Hematopoietic multipotent progenitor cell treated with erythropoietin and hydrocortisone succinate and interleukin-3 and kit ligand, for 15 days (in vitro differentiated cells): ENCODE measurements at places on chromosomes 6 and 20.

GRCh38 chr6:129519750-129520149 is 190.2 kb downstream of the ARHGAP18 start:
- DNase-seq = no peak

DNA sequence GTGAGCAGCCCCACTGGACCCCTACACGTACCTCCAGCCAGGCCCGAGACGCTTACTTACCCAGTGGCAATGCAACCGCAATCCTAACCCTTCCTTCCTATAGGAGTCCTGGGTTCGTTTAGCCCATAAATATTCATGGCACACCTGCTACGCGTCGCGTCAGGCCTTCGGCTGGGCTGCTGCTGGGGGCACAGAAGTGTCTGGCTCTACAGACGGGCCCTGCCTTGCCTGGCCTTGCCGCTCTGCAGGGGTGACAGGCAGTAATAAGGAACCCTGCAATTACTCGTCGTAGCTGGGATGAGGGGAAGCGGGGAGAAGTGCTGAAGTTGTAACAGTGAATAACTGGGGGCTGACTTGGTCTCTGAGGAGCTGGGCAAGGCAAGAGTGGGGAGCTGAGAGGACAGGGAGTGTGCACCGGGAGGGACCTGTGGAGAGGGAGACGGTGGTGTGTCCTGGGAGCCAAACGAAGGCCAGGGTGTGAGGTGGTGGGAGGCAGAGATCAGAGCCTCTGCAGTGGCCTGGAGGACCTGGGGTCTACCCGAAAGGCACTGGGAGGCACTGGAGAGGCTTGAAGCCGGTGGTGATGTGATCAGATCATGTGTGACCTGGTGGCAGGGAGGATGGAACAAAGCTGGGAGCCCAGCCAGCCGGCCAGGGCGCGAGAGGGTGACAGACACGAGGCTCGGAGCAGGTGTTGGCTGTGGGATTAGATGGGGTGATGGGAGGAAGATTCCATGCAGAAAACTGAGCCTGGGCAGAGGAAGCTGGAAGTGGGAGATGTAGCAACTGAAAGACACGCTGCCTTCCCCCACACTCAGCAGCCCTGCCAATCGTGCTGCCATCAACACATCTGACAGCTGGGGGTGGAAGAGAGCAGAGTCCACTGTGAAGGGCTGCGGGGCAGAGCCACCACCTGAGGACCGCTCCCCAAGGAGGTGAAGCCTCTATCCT is 36.4 kb downstream of the PSMG4 start:
- no peak for DNase-seq

GRCh38 chr6:107405002-107405401 is 54.4 kb downstream of the PDSS2 start:
- DNase-seq = no peak

- DNase-seq = no peak
Observed at GRCh38 chr6:111683749-111684267, 78.1 kb upstream of the TRAF3IP2 start.

- DNase-seq = no peak
Observed at GRCh38 chr6:92047860-92048259, 1371.5 kb downstream of the EPHA7 start.

GRCh38 chr20:41181567-41181966 is 44.2 kb downstream of the PLCG1 start:
- DNase-seq = no peak

DNA sequence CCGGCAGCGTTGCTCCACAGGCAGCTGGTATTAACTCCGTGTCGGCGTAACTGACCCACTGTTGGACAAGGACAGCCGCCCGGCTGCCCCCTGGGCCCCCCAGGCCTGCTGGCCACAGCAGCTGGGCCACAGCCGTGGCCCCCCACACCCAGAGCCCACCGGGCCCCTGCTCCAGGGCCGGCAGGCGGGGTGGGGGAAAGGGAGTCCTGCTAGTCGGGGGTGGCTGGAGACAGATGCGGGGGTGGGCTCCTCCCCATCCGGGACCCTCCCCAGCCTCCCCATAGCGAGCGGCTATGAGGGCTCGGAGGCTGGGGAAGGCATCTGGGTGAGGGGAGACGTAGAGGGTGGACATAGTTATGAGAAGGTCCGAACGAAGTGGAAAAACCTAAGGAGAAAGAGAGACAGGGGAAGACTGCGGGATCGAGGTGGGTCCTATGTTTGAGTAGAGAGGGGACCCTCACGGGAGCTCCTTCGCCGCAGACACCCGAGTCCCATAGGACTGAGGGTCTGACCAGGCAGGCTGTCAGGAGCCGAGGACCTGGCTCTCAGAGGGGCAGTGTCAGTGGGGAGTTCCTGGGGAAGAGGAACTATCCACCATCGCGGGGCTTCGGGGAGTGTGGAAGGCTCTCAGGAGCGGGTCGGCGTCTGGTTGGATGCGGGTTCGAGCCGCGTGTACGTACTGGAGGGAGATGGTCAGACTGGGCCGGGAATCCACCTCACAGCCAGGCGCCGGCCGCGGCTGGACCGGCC is 511 bp downstream of the VARS1 start:
- no peak for DNase-seq

DNA sequence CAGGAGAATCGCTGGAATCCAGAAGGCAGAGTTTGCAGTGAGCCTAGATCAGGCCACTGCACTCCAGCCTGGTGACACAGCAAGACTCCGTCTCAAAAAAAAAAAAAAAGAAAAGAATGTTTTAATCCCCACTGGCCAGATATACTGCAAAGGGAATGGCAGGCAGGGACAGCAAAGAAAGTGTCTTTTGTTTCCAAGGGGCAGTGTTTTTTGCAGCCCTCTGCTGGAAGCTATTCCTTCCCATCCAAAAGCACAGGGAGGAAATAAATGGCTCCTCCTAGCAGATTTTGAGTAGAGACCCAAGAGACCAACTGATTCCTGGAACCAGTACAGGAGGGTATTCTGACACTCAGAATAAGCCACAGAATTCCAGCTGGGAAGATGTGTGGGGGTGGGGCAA is 112.5 kb upstream of the STMND1 start:
- DNase-seq = no peak

GRCh38 chr6:133854364-133855275 is 34.3 kb upstream of the TCF21 start:
- no peak for DNase-seq

DNA sequence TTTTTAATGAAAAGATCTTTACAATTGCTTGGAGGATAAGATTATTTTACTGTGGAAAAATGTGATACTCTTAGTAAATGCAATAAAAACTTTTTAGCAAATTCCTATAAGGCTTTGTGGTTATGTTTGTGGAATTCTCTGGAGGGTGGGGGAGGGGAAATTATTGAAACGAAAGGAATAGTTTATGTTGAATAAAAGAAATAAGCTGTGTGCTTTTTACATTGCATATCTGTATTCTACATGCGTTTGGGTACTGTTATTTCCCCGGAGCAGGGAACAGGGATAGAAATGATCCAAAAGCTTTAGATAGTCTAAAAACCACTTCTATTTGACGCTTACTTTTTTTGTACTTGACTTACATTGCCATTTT is 143.8 kb downstream of the SLC16A10 start:
- DNase-seq = no peak
